ENCODE measurements at places on chromosomes 12 and 14.

DNA sequence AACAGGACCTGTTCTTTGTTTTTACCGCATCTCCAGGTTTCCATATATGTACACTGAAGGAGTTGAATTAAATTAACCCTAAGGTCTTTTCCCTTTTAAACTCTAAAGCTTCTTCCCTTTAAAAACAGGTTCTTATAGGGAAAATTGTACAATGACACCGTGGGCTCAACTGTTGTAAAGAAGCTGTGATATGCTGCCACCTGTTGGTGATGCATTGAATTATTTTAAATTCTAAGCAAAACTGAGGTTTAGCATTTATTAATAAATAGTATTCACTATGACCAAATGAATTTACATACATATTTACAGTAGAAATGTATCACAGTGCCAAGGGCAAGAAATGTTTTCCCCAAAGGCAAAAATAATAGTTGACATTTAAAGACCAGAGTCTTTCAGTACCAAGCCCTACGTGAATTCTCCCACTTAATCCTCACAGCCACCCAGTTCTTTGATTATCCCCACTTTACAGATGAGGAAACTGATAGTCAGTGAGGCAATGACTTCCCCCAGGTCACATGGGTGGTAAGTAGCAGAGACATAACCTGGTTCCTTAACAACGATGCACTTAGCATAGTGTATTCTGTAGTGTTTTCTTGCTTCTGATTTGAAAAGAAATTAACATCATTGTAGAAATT, 35.7 kb upstream of the TMEM263 start:
- no peak for DNase-seq

GRCh38 chr12:122232691-122233090, 6.8 kb upstream of the DIABLO start:
- DNase-seq: no peak

DNA sequence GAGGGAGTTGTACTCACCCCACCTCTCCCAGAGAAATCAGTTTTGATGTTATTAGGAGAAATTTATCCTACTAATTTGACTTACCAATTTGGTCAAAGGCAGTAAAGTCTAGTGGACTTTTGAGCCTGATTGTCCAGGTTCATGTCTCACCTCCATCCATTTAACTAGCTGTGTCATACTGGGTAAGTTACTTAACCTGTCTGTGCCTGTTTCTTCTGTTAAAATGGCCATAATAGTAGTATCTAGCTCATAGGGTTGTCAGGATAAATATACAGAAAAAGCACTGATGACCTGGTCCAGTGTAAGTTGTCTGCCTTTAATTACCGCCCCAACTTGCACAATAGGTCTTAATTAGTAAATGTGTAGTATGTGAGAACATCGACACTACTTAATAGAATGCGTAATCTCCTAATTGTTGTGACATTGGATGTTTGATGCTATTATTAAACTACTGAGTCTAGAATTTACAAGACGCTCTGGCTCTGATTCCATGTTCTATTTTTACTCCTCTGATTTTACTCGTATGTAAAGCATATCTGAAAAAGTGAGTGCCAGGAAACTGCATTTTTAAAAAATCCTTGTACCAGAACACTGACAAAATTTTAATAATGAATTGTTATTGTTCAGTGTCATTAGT, 1.5 kb downstream of the RAB21 start:
- no peak for DNase-seq

GRCh38 chr12:50581226-50582184, 76.7 kb downstream of the DIP2B start:
- no peak for DNase-seq

GRCh38 chr14:73426877-73427276, 31.5 kb downstream of the NUMB start:
- DNase-seq: no peak

DNA sequence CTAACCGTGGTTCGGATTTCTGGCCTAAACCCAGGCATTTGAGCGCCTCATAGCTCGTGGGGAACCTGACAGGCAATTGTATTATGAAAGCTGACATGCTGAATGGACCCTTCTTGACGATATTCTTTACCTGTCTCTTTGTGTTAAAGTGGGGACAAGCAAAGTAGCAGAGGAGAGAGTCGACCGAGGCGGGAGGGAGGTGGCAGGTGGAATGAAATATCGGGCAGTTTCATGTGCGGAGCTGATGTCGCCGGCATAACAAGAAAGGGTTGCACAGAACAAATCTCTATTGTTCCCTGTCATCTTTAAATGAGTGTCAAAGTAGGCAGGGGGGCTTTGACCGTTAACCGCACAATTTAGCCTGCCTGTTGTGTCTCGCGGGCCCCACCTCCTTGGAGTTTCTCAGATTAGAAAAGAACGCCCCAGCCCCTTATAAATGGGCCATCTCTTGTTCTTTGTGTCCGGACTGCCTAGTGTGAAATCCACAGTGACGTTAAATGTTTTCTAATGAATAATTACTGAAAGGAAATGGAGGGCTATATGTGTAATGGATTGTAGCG, 11.5 kb downstream of the MYO1H start:
- DNase-seq: no peak

DNA sequence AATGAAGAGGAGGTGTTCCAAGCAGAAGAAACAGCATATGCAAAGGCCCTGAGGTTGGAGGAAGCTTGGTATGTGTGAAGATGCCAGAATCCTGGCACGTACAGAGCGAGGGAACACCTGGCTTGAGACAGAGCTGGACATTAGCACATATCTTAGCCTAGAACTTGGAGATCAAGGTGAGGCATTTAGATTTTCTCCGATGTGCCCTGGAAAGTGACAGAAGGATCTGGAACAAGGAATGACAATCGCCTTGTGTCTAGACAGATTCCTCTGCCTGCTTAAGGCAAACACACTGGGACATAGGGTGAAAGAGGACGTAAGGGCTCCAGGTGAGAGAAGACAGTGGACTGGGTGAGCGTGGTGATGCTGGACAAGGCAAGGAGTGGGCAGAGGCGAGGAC, 32.2 kb upstream of the NOS1 start:
- DNase-seq: no peak

- no peak for DNase-seq
Observed at GRCh38 chr14:90797451-90797850, 18.8 kb downstream of the TTC7B start.
